ENCODE measurements at places on chromosomes 12 and 14.

GRCh38 chr14:76720382-76720813 lies 40.9 kb upstream of the VASH1 start:
- no peak for DNase-seq

GRCh38 chr14:100622224-100622623 lies 35.0 kb upstream of the BEGAIN start:
- no peak for DNase-seq

- DNase-seq: no peak
Observed at GRCh38 chr14:57382283-57382682, 8.1 kb upstream of the NAA30 start.

- no peak for DNase-seq
Observed at GRCh38 chr12:67911789-67912188, 77.5 kb upstream of the IFNG-AS1 start.

GRCh38 chr12:124720004-124720680 lies 143.5 kb downstream of the SCARB1 start:
- no peak for DNase-seq

GRCh38 chr12:50609292-50609874 lies 104.6 kb downstream of the DIP2B start:
- DNase-seq: no peak

DNA sequence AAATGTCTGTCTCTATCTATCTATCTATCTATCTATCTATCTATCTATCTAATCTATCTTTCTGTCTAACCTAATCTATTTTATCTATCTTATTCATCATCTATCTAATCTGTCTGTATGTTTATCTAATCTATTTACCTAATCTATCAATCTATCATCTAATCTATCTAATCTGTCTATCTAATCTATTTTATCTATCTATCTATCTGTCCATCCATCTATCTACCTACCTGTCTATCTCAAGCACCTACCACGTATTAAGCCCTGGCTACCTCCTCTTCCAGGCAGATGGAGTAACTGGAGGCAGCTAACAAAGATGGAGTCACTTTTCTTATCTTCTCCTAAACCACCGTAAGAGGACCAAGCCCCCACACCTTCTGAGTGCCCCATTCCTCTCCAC lies 5.8 kb downstream of the CD4 start:
- DNase-seq: no peak

GRCh38 chr14:43938588-43939281 lies 568.3 kb downstream of the FSCB start:
- no peak for DNase-seq

DNA sequence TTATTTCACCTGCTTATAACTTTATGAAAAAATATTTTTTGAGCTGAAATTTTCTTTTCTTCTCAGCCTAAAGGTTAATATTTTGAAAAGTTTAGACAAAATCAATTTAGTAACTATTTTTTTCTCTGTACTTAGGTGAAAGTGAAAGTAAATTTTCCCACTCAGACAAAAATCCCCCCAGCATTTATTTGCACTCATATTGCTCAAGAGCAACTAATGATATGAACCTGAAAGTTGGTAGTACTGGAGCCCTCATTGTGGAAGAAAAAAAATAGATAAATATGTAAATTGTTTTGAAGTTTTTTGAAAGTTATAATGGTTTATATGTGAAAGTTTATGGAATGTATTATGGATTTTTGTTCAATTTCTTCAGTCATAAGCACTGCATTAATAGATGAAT lies 1005.9 kb upstream of the ATXN7L3B start:
- DNase-seq: no peak

DNA sequence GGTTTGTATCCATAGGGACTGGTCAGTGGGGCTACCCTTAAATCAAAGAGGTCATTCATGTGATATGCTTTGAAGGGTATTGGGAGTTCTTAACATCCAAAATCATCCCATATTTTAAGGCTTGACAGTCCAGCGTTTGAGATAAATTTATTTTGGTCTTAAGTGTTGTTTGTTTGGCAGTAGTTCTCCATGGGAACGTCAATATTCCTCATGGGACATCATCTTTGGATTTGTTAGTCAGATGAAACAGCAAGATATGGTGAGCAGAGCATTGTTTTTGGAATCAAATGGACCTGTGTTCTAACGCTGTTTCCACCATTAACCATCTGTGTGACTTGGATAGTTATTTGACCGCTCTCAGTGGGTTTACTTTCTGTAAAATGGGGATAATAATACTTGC lies 45.9 kb upstream of the GSG1 start:
- DNase-seq: no peak

DNA sequence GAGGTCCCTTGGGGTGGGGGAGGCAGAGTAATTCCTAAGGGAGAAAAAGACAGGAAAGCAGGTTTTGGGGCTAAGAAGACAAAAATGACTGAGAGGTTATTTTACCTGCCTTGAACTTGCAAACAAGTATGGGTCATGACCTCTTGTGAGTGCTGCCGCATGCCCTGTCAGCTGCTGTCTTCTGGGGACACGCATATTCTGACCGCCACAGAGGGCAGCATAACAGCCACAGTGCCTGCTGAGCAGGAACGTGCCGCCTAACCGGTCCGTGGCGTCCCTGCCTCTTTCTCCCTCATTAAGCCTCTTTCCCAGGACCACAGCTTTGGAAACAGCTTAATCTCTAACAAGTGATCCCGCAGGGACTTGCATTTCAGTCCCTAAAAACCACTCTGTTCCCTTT lies 51.3 kb upstream of the KCNA1 start:
- DNase-seq: no peak

GRCh38 chr12:70581208-70581607 lies 56.0 kb downstream of the PTPRB start:
- no peak for DNase-seq

GRCh38 chr14:105469456-105470349 lies 4.9 kb upstream of the CRIP2 start:
- DNase-seq: no peak

- no peak for DNase-seq
Observed at GRCh38 chr12:89951050-89951693, 242.5 kb upstream of the ATP2B1 start.

DNA sequence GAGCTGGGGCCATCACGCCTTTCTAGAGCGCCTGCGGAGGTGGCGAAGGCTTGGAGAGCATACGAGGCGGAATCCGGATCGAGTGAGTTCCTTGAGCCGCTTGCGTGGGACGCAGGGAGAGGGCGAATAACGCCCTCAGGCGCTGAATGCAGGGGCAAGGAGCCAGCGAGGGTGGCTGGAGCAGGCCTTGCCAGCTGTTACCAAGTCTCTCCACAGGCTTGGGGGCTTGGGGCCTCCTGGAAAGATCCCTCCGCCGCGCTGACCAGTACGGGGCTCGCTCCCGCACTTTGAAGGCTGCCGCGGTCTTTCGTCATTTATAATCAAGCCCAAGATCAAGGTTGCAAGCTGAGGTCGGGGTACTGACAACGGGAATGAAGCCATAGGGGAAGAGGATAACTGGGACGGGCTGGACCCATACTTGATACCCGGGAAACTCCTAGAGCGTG lies 1.2 kb downstream of the FLRT2 start:
- no peak for DNase-seq

Measured in stimulated activated CD8-positive, alpha-beta memory T cell treated with anti-CD3 and anti-CD28 coated beads, Interleukin-15, amount 100 ng/mL, for 24 hours (primary cell).